ENCODE measurements at places on chromosomes 7 and 10.

GRCh38 chr10:51911723-51912122 is 212.3 kb upstream of the CSTF2T start:
- DNase-seq, result no peak

- DNase-seq, result no peak
These were observed 7.0 kb downstream of the GET4 start for GRCh38 chr7:883055-884021.

DNA sequence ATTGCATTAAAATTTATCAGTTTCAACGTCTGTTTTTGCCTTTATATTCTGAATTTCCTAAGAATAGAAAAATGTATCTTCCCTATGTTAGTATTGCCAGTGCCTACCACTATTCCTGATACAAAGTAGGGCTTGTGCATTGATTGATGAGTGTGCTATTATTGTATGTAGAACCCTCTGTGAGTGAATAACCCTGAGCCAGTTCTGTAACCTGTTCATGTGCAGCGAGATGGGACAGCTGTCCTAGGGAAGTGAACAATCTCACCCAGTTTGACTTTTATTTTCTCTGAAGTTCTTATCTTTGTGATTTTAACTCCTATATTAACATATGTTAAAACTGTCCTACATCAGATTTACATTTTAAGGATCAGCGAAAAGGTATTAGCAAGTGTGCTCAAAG is 178.4 kb upstream of the ADO start:
- no peak for DNase-seq

DNA sequence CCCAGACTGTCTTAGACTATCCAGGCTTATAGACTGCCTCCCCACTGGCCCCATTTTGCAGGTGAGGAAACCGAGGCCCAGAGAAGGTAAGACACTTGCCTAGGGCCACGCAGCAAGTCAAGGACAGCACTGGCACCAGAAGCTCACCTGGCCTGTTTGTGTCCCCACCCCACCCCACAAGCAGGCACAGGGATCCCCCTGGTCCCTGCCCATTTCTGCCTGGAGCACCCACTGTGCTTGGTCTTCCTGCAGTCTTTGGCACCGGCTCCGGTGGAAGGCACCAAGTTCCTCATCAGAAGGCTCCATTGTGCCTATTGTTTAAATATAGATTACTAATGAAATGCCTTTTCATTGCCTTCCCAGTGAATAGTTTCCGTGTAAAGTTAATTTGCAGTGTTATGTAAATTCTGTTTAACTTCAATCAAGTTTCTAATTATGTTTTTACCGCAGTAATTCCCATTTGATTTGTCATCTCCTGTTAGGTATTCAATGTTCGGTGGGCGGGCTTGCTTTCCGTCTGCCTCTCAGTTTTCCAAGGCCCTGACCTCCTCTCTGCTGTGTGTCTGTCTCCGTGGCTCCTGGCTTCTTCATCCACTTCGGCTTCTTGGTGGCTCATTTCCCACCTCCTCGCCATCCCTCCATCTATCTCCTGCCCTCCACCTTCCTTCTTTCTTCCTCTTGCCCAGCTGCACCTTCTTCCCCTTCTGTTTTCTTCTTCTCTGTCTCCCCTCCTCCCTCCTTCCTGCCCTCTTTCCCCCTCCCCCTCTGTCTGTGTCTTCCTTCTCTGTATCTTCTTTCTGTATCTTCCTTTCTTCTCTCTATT is 75.8 kb downstream of the ZMIZ1 start:
- no peak for DNase-seq

DNA sequence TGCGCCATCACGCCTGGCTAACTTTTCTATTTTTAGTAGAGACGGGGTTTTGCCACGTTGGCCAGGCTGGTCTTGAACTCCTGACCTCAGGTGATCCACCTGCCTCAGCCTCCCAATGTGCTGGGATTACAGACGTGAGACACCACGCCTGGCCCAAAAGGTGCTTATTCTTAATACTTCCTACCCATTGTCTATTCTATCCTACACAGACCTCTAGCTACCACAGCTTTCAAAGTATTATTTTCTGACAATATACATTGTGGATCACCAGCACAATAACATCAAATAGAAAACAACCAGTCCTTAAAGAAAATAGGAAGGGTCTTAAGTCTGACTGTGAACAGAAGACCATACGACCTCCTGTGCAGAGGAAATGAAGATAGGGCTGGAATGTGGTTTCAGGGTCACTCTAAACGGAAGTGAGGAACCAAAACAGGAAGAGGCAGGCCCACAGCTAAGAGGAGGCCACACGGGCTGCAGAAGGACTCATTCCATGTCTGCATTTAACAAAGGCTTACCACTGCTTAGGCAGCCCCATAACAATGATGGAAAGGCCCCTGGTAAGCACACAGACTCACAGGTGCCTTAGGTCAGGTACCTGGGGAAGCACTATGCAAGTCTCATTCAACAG is 115.2 kb downstream of the ZFAND4 start:
- no peak for DNase-seq

GRCh38 chr10:73253225-73253555 is 746 bp upstream of the MRPS16 start:
- DNase-seq, result no peak

DNA sequence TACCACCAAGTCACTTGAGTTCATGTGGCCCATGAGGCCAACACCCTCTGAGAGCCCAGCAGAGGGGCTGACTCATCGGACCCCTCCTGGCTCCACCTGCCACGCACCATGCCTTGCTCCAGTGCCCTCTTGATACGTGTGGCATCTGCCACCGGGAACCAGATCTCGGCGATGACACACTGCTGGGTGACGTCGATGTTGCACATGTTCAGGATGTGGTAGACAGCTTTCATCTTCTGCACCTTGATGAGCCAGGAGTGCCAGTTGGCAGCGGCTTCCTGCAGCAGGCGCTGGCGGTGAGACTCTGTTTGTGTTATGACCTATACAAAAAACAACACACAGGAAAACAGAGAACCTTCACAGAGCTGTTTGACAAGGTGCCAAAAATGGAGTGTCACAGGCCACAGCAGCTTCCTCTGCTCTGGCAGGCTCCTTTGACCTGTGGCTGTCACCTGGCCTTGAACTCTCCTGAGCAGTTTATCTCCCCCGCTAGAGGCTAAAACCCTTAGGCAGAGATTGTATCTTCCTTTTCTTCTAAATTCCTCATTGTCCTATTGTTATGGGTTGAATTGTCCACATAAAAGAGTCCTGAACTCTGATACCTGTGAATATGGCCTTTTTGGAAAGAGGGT is 45.2 kb upstream of the TMEM213 start:
- no peak for DNase-seq

DNA sequence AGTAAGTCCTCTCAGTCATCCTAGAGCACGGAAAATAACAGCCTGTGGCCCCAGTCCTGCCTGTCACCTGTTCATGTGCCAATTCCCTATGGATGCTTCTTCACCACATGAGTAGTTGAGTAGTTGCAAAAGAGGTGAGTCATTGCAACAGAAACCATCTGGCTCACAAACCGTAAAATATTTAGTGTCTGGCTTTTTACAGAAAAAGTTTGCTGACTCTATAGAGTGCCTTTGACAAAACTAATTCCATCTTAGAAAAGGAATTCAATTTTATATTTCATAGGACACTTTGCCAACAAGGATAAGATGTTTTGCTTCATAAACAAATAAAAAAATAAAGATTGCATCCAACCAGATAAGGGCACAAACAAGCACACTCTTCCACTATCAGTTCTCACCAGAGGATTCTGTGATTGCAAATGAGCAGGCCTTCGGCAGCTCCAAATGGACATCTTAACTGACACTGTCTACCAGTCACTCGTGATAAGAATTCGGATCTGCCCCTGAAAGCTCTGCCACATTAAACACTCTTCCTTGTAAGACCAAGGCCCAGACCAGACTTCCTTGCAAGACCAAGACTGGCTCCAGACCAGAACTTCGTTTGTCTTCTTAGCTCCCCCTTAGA is 242.7 kb upstream of the SEMA3C start:
- DNase-seq, result no peak

DNA sequence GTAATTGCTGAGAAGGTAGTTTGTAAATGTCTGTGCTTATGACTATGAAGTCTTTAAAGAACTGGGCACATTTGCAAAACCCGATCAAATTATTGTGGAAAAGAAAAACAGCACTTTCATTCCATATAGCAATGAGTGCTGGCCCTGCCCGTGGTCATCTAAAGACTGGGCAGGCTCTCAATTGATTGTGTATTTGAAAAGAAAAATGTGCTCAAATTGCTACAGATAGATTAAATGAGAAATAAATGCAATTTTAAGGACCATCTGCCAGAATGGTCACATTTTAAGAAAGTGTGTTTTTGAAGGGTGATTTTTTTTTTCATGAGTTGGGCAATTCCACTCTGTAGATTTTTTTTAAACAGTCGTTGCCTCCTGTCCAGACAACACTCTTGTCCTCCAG is 672.2 kb downstream of the SDK1 start:
- no peak for DNase-seq

DNA sequence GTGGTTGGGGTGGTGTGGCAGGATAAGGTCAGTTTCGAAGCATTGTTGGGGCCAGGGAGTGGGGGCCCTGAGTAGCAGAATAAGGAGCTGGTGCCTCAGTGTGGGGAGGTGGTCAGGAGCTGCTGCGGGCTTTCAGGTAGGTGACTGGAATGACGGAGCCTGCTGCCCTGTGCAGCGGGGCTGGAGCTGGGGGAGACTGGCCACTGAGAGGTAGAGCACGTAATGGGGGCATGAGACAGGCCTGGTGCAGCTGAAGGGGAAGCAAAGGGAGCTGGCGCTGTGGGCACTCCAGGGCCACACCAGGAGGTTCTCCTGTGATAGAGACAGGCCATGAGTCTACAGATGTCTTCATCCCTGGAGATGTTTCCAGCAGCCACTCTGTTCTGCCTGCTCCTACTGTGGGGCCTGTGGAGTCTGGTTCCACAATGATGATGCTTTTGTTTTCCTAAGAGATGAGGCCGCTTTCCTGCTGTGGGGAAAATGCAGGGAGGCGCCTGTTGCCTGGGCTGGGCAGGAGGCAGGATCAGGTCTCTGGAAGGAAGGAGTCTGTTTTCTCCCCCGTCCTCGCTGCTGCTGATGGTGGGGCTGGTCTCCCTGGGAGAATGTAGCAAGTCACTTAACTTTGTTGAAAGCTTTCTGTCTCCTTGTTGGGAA is 31.1 kb downstream of the NUB1 start:
- DNase-seq, result no peak

- no peak for DNase-seq
These were observed 38.4 kb upstream of the PSAP start for GRCh38 chr10:71889388-71889987.

DNA sequence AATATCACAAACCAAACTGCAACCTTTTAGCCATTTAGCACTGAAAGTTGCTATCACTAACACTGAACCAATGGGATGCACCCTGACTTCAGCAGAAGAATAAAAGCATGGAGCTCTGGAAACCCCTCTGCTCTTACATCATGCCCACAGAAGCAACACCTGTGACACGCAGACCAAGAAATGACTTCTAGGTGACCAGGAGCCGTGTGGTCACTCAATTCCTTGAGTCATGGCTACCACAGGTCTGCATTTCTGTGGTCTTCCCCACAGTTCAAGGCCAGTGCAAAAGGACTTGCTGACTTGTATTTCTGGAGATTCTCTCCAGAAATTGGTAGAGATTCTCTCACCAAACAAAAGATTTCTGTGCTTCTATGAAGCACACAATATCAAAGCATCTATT is 38.3 kb downstream of the NRCAM start:
- no peak for DNase-seq

DNA sequence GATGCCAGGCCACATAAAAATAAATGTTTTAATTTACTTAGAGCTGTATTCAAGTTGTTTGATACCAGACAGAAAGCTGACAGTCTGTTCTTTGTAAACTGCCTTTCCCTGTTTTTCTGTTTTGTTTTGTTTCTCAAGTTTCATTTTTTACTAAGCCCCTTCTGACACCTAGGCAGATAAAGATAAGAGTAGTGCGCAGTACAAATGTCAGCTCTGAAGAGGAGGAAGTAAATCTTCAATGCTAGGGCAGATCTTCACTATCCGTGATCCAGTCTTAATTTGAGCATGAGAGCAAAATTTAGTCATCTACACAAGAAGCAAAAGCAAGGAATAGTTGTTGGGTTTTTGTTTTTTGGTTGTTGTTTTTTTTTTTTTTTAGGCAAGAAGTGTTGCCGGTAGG is 27.3 kb downstream of the MTURN start:
- DNase-seq, result no peak

Data from cortex of kidney (tissue), 1 donor.